T-helper 2 cell treated with Interferon-gamma antibody and Interleukin-4, amounts not matched to agents 5 μg/mL and 100 μg/mL, for 36 hours (primary cell): ENCODE measurements at places on chromosomes 3 and 15.
A peak's percentile ranks its signal among the peaks of the same experiment; 100 is the strongest.

- H3K27me3 ChIP-seq: peaks cover 8% of the 10 kb centered on the region
- no peak overlapping the region for H3K27ac ChIP-seq
- no peak for DNase-seq
- no peak overlapping the region for H3K4me3 ChIP-seq
- no peaks in the 10 kb centered on the region for H3K36me3 ChIP-seq
Measured at GRCh38 chr3:150797155-150797554, 34.2 kb upstream of the SIAH2 start.

GRCh38 chr3:104514371-104514770 is 852.3 kb upstream of the ALCAM start:
- no peak overlapping the region for H3K27ac ChIP-seq
- no peaks in the 10 kb centered on the region for H3K36me3 ChIP-seq
- DNase-seq: no peak
- no peaks in the 10 kb centered on the region for H3K27me3 ChIP-seq
- no peak overlapping the region for H3K4me3 ChIP-seq

DNA sequence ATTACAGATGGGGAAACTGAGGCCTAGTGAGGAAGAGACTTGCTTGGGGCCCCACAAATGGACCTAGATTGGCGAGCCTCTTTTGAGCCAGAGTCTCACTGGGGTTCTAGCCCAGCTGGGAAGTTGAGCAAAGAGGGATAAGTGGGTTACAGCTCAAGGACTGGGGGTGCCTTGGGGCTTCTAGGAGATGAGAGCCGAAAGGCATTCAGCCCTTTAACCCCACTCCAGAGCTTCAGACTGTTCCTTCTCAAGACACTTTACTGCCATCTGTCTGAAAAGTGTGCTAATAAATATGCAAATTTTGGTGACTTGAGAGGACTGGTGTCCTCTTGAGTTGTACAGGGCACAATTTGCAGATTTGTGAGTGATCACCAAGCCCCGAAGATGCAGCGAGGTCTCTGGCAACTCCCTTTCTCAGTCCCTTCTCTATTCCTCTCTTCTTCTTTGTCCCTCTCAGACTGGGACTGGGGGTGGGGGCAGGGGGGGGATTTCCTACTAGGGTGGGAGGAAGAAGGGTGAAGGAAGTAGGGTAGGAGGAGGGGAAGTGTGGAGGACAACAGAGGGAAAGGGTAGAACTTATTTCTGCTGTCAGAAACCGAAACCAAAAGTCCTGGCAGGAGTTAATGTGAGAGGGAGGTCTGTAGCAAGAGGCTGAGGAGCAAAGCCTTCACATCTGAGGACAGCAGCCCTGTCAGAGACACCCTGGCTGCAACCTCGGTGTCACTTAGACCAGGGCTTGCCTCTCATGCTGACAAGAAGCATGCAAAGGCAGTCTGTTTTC is 16.2 kb upstream of the ANKDD1A start:
- H3K4me1 ChIP-seq: peaks cover 67% of the 10 kb centered on the region
- H3K27me3 ChIP-seq: no peaks in the 10 kb centered on the region
- peaks cover 4% of the 10 kb centered on the region for H3K36me3 ChIP-seq
- H3K27ac ChIP-seq: peak overlapping the region; percentile 99

- no peak for DNase-seq
- H3K27ac ChIP-seq: no peak overlapping the region
- H3K4me3 ChIP-seq: no peak overlapping the region
- H3K36me3 ChIP-seq: no peaks in the 10 kb centered on the region
- no peaks in the 10 kb centered on the region for H3K4me1 ChIP-seq
Measured at GRCh38 chr15:56877255-56877970, 41.0 kb upstream of the TCF12 start.

DNA sequence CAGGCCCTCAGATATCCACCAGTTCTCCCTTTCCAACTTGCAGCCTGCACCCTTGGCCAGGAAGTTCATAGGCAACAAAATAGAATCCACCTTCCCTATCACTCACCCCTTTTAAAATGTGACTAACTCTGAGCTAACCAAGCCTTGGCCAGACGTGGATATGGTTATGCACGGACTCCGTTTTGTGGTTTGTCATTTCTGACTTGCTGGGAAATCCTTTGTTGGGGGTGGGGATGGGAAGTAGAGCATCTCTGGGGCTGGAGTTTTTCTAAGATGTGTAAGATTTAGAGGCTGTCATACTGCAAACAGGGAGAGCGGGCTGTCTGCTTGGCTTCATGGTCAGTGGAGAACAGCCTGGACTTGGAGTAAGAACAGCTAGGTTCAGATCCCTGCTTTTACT is 62.6 kb downstream of the SMAD3 start:
- no peaks in the 10 kb centered on the region for H3K27me3 ChIP-seq
- H3K27ac ChIP-seq: peak overlapping the region; percentile 49
- peak; percentile 67 for DNase-seq
- no peak overlapping the region for H3K4me3 ChIP-seq
- H3K4me1 ChIP-seq: peaks cover 63% of the 10 kb centered on the region

DNA sequence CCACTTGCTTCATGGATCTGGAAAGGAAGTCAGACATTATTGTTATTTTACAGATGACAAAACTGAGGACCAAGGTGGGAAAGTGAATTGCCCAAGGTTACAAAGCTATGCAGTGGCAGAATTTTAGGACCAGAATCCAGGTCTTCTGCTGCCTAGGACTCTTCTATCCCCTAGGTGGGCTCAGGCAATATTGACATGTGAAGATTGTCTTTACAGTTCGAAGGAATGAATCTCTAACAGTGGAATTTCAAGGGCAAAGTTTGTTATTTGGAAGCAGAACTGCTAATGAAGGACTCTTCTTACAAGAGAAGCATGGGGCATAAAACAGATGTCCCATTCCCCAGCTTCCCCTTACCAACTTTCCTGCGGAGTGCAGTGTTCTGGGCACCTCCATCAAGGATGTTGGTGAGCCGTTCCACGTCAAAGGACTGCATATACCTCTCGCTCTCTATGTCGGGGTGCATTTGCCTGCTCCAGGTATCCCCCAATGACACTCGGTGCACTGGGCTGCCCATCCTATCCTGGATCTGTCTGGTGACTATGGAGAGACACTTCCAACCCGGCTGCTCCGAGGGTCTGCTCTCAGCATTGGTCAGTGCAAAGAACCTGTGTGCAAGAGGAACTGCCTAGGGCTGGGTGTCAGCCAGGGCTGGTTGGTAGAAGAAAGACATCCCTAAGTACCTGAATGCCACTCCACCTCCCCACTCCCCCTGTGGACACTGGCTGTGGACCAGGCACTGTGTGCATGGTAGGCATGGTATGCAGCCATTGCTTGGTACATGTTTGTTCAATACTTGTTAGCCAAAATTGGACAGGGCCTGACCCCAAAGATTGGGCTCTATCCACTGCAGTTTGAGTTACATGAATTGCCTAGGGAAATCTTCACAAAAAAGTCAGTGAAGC is 2.1 kb downstream of the ACOX2 start:
- H3K27me3 ChIP-seq: peaks cover 2% of the 10 kb centered on the region
- H3K4me3 ChIP-seq: no peak overlapping the region
- peaks cover 8% of the 10 kb centered on the region for H3K4me1 ChIP-seq
- H3K27ac ChIP-seq: no peak overlapping the region
- no peak for DNase-seq

DNA sequence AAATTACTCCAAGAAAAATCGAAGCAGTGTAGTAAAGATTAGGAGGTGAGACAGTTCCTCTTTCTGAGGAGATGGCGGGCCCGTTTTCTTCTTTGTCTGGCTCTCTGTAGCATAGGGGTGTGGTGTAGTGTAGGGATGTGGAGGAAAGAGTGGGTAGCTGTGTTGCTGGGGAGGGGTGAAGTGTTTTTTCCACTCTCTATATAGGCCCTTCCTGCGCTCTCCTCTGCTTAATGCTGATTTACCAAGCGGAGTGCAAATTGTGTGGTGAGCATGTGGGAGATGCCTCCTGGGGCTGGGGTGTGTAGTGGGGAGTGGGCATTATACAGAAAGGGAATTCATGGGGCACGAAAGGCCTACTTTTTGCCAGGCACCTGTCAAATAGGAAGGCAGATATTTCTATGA is 94.9 kb downstream of the ST6GAL1 start:
- H3K27me3 ChIP-seq: no peaks in the 10 kb centered on the region
- H3K4me3 ChIP-seq: peak overlapping the region; percentile 88
- H3K27ac ChIP-seq: peak overlapping the region; percentile 92

GRCh38 chr15:48981941-48982340 is 18.2 kb upstream of the SHC4 start:
- no peak for DNase-seq
- peaks cover 5% of the 10 kb centered on the region for H3K27me3 ChIP-seq
- peaks cover under 1% of the 10 kb centered on the region for H3K36me3 ChIP-seq

- peaks cover 79% of the 10 kb centered on the region for H3K27me3 ChIP-seq
- no peak for DNase-seq
- no peak overlapping the region for H3K27ac ChIP-seq
- H3K4me3 ChIP-seq: no peak overlapping the region
- H3K36me3 ChIP-seq: peaks cover 26% of the 10 kb centered on the region
- H3K4me1 ChIP-seq: peaks cover 35% of the 10 kb centered on the region
Measured at GRCh38 chr3:46359733-46360493, 6.0 kb downstream of the CCR2 start.

DNA sequence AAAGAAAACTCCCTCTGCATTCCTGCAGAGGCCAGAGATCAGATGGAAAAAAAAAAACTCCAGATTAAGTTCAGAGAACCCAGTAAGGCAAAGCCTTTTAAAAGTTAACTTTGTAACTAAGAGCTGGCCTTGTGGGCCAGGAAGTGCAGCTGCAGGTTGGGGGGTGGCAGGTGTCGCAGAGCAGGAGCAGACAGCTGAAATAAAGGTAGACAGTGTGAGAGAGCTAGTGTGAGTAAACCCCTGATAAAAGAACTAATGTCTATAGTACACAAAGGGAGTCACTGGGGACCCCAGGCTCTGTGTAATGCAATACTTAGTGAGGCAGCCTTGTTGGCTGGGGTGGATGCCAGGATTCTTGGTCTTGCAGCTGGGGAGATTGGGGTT is 42.1 kb downstream of the PPCDC start:
- peaks cover 55% of the 10 kb centered on the region for H3K36me3 ChIP-seq
- H3K27me3 ChIP-seq: no peaks in the 10 kb centered on the region
- peaks cover 77% of the 10 kb centered on the region for H3K4me1 ChIP-seq

DNA sequence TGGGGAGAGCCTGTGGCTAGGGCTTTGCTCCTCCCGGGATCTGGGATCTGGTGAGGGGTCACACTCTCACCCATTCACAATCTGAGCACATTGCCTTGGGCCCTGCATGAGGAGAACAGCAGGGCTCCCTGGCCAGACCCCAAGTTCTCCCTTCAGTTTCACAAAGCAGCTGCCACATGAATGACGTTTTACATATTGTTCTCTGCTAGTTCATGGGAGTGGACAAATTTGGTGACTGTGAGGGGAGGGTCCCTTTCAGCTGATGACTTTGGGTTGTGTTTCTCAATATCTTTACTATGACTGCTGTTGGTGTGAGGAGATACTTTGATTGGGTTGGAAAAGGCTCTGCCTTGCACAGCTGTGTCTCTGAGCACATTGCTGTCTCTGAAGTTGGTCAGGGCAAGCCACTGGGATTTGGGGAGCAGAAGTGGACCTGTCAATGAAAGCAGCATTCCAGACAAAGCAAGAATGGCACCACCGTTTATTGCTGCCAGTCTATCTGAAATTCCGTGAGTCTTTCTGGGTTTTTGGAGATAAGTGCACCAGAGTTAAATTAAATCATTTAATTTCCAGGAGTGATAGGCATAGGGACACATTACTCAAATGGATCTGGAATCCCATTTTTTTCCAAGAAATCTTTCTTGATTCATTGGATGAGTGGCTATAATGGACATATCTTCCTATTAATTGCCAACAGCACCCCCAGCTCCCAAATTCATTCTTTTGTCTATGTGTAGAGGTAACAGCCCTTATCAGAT is 10.3 kb downstream of the TIMP4 start:
- H3K4me1 ChIP-seq: no peaks in the 10 kb centered on the region
- H3K36me3 ChIP-seq: no peaks in the 10 kb centered on the region
- peaks cover 5% of the 10 kb centered on the region for H3K27me3 ChIP-seq

DNA sequence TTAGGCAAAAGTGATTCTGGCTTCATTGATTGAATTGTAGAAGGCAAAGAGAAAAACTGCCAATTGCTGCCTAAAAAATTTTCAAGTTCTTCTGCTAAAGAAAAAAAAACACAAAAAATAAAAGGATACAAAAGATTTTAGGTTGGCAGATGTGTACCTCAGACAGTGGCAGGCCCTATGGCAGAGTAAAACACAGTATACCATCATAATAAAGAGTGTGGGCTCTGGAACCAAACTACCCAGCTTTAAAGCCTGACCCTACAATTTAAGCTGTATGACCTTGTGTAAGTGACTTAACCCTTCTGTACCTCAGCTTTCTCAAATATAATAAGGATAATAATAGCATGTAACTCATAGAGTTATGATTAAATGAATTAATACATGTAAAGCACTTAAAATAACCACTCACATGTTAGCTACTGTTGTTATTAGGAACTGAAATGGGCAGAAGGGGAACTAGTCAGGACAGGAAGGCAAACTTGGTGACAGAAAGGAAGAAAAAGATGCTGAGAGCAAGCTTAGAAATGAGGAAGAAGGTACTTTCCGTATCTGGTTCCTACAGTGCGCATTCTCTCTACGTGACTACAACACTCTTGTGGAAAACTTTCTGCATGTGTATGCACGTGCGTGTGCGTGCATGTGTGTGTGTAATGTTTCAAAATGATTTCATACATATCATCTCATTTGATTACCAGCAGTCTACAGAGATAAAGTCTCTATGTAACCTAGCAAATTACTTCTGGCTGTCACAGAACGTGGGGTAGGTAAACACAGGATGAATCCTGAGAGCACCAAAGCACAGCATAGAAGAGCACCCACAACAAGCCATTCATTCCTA is 13.6 kb upstream of the GATM start:
- peaks cover 6% of the 10 kb centered on the region for H3K4me1 ChIP-seq
- no peak overlapping the region for H3K4me3 ChIP-seq
- no peak overlapping the region for H3K27ac ChIP-seq
- no peaks in the 10 kb centered on the region for H3K36me3 ChIP-seq
- DNase-seq: no peak

DNA sequence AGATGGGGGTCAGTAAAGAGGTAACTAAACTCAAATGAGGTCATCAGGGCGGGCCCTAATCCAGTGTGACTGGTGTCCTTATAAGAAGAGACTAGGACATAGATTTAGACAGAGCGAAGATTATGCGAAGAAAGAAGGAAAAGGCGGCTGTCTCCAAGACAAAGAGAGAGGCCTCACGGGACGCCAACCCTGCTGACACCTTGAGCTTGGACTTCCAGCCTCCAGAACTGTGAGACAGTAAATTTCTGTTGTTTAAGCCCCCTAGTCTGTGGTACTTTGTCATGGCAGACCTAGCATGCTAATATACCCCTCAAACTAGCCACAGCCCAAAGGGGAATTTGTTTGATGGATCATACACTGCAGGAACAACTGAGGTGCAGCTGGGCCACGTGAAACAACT is 183.0 kb downstream of the ABHD5 start:
- no peak for DNase-seq
- no peak overlapping the region for H3K27ac ChIP-seq
- peaks cover 10% of the 10 kb centered on the region for H3K27me3 ChIP-seq
- no peak overlapping the region for H3K4me3 ChIP-seq
- H3K4me1 ChIP-seq: no peaks in the 10 kb centered on the region

DNA sequence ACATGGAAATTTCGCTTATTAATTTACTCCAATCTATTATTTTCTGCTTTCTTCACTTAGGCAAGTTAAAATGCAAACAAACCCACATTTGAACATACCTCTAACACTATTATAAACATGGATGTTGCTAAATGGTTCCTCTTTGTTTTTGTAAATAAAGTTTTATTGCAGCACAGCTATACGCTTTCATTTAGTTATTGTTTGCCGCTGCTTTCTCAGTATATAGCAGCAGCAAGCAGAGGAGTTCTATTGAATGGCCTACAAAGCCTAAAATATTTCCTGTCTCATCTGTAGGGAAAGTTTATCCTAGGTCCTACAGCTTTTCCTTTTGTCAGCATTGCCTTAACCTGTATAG is 7.9 kb upstream of the CHD2 start:
- H3K27me3 ChIP-seq: no peaks in the 10 kb centered on the region
- peak overlapping the region; percentile 2 for H3K4me3 ChIP-seq
- H3K27ac ChIP-seq: no peak overlapping the region
- no peak for DNase-seq
- peaks cover 79% of the 10 kb centered on the region for H3K36me3 ChIP-seq
